A172 (cell line): ENCODE measurements at places on chromosomes 2 and 18. TPM values are rescaled to one million over a fixed set of nuclear protein-coding genes. Genes with fewer than 3 reads are reported as not detected.

- DNase-seq = no peak
These were observed 40.4 kb upstream of the ID2 start for GRCh38 chr2:8641301-8641965.

The SLC9A4 gene
- total RNA-seq = 0.31 and 0.84 TPM in 2 replicates

The AQP4 gene
- total RNA-seq = not detected in 2 replicates

- no peak for DNase-seq
These were observed 70.8 kb upstream of the SLC39A10 start for GRCh38 chr2:195586062-195586714.

DNA sequence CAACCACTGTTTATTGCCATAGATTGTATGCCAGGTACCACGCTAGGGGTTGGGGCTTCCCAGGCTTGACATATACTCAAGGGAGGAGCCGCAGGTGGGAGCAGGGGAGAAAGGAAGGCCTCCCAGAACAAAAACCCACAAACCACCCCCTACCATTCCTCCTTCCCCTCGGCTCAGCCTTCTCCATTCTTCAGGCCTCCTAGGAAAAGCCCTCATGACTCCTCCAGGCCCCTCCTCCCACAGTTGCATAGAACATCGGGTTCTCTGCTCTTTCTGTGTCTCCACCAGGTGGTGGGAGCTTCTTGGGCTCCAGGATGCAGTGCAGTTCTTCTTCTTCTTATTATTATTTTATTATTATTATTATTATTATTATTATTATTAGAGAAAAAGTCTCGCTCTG, 80.3 kb downstream of the ZFP36L2 start:
- DNase-seq = no peak

DNA sequence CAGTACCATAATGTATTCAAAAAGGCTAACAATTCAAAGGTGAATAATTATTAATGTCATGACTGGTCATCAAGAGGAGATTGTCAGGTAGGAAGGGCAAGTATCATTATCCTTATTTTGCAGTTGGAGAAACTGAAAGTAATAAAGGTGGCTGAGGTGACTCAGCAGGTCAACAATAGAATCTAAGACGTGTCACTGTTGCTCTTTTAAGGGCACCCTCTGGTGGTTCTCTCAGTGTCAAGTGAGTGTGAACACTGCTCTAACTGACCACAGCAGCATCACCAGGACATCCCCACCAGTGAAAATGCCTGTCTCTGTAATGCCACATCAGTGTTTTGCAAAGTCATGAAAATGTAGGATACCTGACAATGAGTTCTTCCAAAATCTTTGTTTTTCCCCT, 69.7 kb downstream of the DCC start:
- DNase-seq = peak; percentile 25

DNA sequence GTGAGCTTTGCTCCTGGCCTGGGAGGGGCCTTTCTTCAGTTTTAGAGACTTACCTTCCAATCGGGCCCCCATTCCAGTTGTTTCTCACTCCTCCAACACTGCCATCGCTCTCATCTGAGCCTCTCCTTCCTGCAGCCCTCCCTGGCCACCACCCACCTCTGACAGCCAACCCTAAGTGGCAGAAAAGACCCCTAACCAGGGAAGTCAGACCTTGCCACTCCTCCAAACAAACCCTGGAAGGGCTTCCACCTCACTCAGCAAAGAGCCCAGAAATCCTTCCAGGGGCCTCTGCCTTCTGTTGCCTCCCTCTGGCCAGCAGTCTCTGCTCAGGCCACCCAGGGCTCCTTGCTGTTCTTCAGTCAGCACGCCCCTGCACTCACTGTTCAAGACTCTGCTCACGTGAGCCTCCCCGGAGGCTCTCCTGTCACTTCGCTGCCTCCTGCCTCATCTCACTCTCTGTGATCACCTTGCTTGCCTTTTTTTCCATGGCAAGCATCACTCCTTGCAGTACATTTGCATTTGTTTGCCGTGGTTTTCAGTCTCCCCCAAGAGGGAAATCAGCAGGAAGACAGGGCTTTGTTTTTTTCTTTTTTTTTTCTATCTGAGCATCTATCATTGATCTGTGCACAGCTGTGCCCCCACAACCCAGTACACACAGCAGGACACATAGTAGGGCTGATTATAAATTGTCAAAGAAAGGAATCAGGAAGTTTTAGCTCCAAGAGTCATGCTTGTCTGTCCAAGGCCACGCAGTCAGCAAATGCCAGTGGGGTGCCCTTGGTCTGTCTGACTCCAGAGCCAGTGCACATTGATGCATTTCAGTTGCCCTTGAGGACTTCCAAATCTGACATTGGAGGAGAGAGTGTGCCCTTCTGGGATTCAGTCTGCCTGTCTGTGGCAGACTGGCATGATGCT, 83.9 kb downstream of the INHBB start:
- no peak for DNase-seq

- DNase-seq = no peak
These were observed 13.9 kb upstream of the RAB31 start for GRCh38 chr18:9694174-9694573.
